ENCODE measurements at places on chromosomes 1 and 21.

DNA sequence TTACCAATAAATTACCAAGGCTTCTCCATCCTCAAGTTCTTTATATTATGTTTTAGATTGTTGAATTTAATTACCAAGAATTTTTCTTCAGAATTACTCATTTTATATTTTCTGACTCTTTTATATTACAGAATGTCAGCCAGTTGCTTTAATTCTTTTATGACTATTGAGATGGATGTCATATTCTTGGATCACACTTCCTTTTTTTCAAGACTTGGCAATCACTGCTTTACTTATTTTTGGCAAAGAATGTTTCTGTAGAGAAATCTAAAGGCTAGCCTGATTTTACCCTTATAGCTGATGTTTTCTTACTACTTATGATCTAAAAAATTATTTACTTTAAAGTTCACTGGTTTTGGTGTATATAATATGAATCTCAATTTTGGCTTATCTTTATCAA is 721.1 kb upstream of the TMPRSS15 start:
- DNase-seq, result no peak

DNA sequence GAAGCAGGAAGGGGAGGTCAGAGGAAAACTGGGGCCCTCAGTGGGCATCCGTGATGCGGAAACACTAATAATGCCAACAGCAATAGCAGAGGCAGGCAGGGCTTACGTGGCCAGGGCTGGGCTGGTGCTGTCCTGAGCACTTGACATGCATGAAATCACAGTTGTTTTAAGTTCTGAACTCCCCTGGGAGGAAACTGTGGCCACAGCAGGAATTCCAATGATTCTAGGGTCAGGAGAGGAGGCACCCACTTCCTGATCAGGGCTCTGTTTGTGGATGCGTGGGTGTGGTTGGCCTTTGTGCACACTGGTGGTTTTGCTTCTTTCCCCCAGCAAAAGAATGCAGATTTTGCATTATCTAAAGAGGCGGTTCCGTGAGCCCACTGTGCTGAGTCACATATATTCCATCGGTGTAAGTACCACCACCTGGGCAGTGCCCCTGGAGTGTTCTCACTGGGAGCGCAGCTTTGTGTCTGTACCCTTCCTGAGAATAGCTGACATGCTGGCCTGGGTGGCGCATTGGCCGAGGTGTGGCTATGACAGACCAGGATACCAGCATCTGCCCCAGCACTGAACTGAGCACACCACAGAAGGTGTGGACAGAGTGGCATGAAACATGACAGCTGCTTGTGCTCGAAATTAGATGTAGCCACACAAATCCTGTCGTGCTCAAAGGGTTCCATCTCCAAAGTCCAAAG is 71.0 kb downstream of the PDE9A start:
- DNase-seq, result no peak

- no peak for DNase-seq
Observed at GRCh38 chr1:189775343-189775742, 702.3 kb downstream of the BRINP3 start.

DNA sequence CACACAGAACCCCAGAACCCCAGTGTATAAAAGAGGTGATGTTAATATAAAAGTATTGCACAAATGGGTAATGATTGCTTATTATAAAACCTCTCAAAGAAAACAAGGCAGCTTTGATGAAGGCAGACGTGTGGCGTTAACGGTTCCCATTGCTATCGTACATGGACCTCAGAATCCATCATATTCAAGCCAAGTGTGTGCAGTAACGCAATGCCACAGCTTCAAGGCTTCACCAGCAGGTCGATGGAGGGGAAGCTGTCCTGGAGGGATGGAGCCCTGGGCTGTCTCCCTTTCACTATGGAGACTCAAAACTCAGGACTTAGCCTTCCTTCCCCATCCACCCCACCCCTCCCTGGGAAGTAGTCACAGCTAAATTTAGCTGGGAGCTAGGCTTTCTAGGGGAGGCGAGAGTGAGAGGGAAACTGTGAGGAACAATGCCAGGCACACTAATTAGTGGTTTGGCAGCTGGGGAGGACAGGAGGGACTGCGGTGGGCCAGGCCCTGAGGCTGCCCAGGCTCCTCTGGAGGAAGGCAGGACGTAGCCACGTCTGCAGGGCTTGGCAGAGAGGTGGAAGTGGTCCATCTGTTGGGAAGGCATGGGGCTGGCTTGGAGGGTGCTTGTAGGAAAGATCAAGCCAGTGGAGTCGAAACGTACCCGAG is 121.2 kb downstream of the HMGB4 start:
- no peak for DNase-seq

Data from NCI-H1105 treated with DMSO at 0.1 percent for 48 hours (cell line).